Stimulated activated CD4-positive, alpha-beta T cell treated with anti-CD3 and anti-CD28 coated beads, Interleukin-12 subunit alpha, Interleukin-12 subunit beta, amount 100 ng/mL, for 4 hours (primary cell): ENCODE measurements at places on chromosomes 16 and 17.

DNA sequence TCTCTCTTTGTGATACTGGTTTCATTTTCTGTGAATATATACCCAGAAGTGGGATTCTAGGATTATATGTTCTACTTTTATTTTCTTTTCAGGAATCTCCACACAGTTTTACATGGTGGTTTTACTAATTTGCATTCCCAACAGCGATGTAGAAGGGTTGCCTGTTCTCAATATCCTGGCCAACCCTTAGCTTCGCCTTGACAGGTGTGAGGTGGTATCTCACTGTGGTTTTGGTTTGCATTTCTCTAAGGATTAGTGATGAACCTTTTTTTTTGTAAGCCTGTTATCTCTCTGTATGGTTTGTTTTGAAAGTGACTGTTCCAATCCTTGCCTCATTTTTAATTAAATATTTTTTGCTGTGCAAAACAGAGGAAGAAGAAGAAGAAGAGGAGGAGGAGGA lies 937.7 kb downstream of the CDH8 start:
- DNase-seq = no peak

- DNase-seq = no peak
Measured at GRCh38 chr16:54774768-54775167, 155.9 kb upstream of the IRX5 start.

DNA sequence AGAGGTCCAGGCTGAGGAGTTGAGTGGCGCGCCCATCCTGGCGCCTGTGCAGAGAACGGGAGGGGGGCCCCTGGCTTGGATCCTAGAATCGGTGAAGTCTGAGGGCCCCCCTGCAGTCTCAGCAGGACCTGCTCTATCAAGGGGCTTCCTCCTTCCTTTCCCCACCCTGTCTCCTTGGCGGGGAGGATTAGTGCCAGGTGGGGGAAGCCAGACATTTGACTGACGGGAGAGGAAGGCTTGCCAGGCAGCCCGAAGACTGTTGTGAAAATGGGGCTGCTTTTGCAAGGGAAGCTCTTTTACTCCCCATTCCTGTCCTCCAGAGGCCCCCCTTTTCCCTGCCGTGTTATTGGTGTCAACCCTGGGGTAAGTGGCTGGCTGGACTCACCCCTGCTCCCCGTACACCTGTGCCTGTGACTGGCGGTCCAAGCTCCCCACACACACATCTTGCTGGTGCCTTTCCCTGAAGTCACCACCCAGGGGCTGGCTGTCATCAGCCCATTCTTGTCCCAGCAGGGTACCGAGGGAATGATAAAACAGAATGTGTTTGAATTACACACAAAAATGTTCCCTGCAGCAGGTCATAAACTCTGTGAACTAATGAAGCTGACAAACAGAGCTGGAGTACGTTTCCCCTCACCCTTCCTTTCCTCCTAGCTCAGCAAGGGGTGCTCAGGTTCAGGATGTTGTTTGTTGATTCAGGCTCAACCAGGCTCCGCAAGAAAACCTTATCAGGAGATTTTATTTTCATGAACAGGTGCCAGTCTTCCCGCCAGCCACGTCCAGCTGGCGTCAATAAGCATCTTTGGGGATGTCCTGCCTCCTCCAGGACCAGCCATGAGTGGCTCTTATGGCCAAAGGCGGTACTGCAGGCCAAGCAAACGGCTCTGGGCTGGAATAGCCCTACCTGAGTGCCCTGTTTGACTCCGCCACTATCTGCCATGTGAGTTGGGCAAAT lies 4.4 kb upstream of the ARMC7 start:
- DNase-seq = no peak

GRCh38 chr17:10777890-10778289 lies 26.0 kb downstream of the TMEM238L start:
- no peak for DNase-seq

GRCh38 chr17:61757168-61757567 lies 106.2 kb downstream of the BRIP1 start:
- DNase-seq = no peak

- DNase-seq = no peak
Measured at GRCh38 chr16:63050391-63050790, 1014.2 kb upstream of the CDH8 start.

- DNase-seq = no peak
Measured at GRCh38 chr16:80788027-80788426, 16.4 kb downstream of the CDYL2 start.

GRCh38 chr16:53523126-53523804 lies 20.3 kb upstream of the AKTIP start:
- DNase-seq = no peak

DNA sequence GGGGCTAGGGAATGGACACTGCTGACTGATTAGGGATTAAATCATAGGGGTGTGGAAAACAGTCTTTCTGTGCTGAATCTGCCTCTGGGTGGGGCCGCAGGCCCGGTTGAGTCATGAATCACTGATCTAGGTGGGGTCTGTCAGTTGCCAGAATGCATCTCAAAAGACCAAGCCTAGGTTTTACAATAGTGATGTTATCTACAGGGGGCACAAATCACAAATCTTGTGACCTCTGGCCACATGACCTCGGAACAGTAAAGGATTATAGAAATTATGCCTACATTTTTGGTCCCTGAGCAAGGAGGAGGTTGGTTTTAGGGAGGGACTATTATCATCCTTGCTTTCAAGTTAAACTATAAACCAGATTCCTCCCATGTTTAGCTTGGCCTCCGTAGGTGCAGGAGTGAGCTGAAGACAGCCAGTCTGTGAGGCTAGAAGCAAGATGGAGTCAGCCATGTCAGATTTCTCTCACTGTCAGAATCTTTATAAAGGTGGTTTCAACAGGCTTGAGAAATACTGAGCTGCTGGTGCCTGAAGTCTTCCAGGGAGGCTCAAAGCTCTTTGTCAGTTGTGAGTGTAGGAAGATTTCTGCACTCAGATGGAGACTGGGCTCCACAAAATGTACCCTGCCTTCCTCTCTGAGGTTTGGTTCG lies 12.9 kb downstream of the GNGT2 start:
- DNase-seq = no peak

DNA sequence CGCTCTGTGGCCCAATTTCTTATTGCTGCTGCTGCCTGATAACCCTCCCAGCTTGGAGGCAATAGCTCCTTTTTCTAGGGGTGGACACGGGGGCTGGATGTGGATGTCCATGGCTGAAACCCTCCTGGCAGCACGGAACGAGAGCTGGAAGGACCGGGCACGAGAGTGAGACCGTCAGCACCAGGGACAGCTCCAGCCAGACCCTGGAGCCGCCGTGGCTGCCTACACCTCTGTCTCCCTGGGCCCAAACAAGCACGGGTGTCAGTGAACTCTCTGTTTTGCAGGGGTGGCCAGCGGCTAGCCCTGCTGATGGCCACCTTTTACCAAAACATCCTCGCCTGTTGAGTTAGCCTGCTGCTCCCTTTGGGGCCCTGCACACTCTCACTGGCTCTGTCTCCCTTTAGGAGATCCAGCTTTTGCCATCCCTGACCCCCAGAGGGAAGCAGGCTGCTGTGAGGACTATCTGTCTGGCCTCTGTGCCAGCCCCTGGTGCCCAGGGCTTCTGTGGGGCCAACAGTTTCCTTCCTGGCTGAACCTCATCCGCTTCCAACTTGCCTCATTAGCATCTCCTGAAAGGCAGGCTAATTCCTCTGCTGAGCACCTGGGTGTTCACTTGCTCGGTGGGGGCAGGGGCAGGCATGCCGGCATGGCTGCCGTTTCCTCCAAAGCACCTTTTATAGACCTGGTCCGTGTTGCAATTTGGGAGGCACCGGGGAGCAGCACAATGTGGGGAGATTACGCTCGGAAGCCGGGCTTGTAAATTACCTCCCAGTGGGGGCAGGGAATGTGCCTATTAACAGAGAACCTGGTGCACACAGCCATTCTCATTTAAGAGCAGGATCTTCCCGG lies 118.1 kb downstream of the ENGASE start:
- DNase-seq = peak; percentile 28

DNA sequence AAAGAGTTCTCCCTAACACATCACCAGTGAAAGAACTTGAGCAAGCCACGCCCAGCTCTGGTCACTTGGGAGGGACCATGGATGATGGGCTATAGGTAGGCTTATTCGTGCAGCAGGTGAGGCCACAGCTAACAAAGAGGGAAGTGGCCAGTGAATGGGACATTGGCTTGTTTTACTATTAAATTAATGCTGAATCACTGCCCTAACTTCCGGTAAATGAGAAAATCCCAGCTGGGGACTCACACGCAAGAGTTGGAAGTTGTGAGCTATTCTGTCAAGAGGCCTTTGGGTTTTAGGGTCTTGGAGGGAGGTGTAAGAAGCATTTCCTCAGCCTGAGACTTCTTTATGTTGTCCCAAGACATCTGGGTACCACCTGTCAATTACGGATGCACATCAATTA lies 315.3 kb downstream of the XYLT1 start:
- DNase-seq = no peak

DNA sequence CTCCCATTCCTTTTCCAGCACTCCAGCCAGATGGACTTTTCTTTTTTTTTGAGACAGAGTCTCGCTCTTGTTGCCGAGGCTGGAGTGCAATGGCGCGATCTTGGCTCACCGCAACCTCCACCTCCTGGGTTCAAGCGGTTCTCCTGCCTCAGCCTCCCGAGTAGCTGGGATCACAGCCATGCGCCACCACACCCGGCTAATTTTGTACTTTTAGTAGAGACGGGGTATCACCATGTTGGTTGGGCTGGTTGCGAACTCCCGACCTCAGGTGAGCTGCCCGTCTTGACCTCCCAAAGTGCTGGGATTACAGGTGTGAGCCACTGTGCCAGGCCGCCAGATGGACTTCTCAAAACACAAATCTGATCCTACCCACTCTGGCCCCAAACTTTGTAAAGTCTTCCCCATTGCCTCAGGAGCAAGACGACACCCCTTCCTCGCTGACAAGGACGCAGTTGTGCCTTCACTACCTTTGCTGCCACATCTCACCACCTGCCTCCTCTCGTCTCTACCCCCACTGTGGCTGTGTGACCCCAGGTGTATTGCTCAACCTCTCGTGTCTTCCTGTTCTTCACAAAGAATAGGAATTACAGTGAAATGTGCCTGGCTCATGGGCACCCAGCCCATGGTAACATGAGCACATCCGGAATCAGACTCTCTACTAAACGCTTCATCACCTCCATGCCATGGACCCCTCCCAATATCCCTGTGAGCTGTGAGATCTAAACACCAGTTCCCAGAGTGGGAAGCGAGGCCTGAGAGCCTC lies 3.7 kb upstream of the BANP start:
- DNase-seq = no peak

- no peak for DNase-seq
Measured at GRCh38 chr16:50185005-50185505, 31.9 kb downstream of the TENT4B start.

- DNase-seq = no peak
Measured at GRCh38 chr17:2212400-2212981, 91.1 kb downstream of the SMG6 start.

- no peak for DNase-seq
Measured at GRCh38 chr16:80056324-80056723, 455.8 kb upstream of the MAF start.

- DNase-seq = no peak
Measured at GRCh38 chr17:2292100-2292499, 11.5 kb downstream of the SMG6 start.

GRCh38 chr16:17301184-17301583 lies 169.6 kb downstream of the XYLT1 start:
- DNase-seq = no peak

DNA sequence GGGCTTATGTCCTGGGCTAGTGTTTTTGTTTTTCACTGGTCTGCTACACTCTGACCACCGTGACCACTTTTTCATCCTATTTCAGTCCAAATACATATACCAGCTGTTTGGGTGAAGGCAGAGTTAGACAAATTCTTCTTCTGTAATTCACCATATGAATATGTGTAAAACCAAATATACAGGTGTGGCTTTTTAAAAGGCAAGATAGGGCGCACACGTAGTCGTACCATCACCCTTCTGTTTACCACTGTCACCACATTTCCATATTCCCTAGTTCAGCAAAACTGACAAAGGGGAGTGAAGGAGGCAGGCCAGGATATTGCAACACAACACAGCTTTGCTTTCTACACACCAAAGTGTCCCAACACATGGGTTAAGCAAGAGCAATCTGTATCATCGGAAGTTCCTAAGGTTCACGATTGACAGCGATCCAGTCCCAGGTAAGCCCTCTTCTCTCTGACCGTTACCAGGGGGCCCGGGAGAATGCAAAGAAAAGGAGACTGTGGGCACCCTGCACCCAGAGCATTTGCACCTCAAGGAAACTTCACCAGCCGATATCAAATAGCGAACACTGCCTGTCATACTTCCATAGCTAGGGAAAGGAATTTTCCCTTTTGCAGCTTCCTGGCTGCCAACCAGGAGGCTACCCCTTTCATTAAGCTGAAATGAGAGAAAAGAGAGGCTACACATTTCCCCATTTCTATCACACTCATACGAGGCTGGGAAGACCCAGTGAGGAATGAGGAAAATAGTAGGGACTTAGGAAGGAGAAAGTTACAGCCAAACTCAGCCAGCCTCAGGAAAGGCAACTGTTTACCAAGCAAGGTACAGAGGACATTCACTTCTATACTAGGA lies 23.1 kb downstream of the CREBBP start:
- no peak for DNase-seq

GRCh38 chr16:48487287-48487686 lies 102.1 kb upstream of the SIAH1 start:
- DNase-seq = no peak

- peak; percentile 43 for DNase-seq
Measured at GRCh38 chr16:81623365-81624102, 155.6 kb upstream of the PLCG2 start.

GRCh38 chr17:18951941-18952842 lies at the start of gene SLC5A10:
Gene SLC5A10, plus strand, starts transcription at chr17:18952165. Its CDS starts 41 bp downstream, at chr17:18952206.
- no peak for DNase-seq

- DNase-seq = no peak
Measured at GRCh38 chr17:2024572-2025219, 438 bp downstream of the RTN4RL1 start.

- DNase-seq = no peak
Measured at GRCh38 chr17:67360880-67361279, 5.5 kb downstream of the PSMD12 start.

GRCh38 chr17:21089145-21089544 lies 37.6 kb upstream of the DHRS7B start:
- DNase-seq = no peak

- DNase-seq = peak; percentile 60
Measured at GRCh38 chr17:75238684-75239191, 22.7 kb downstream of the GGA3 start.

DNA sequence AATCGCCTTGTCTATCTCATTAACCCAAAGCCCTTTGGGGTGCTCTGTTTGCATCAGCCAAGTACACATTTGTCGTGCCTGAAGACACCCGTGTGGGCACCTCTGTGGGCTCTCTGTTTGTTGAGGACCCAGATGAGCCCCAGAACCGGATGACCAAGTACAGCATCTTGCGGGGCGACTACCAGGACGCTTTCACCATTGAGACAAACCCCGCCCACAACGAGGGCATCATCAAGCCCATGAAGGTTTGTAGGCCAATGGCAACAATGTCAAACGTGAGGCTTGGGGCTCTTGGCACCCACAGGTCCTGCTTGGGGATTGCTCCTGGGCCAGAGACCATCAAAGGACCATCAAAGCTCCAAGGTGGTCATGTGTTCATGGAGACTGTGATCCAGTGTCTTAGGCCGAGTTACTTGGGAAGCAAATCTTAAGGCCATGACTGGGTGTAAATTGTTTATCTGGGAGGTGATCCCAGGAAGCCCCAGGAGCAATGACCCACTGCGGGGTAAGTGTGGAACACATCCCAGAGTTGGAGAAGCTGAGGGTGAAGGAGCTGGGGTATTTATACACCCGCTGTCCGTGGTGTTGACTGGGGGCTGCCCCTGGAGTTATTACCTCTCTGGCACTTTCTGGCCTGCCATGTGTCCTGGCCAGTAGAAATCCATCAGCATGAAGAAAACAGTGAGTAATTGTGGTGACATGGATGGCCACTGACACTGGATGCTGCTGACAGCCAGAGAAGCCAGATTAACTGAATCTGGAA lies 24.0 kb downstream of the CDH5 start:
- DNase-seq = no peak

- peak; percentile 32 for DNase-seq
Measured at GRCh38 chr17:40450175-40450574, 6.9 kb downstream of the IGFBP4 start.
